ENCODE measurements at places on chromosomes 12 and 14.

GRCh38 chr12:115010324-115010995 is 326.5 kb upstream of the TBX3 start:
- DNase-seq, result no peak

GRCh38 chr12:1108276-1108675 is 117.3 kb downstream of the ERC1 start:
- DNase-seq, result no peak

DNA sequence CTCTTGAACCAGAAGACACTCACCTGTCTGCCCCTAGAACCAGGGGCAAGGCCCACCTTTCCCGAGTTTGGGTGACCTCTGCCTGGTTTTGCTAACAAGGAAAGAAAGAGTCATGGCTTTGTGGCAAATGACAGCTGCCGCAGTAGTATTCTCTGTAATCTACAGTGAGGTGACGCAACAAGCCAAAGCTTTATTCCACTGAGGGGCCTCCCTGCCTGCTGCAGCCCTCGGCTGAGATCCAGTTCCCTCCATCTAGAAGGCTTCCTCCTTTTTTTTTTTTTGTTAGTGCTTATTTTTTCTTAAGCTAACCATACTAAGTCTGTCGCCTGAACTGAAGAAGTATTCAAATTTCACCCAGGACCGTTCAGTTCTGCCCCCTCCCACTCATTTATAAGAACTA is 142.3 kb upstream of the TMCC3 start:
- no peak for DNase-seq

GRCh38 chr12:46917821-46918220 is 92.0 kb upstream of the SLC38A4 start:
- DNase-seq, result no peak

DNA sequence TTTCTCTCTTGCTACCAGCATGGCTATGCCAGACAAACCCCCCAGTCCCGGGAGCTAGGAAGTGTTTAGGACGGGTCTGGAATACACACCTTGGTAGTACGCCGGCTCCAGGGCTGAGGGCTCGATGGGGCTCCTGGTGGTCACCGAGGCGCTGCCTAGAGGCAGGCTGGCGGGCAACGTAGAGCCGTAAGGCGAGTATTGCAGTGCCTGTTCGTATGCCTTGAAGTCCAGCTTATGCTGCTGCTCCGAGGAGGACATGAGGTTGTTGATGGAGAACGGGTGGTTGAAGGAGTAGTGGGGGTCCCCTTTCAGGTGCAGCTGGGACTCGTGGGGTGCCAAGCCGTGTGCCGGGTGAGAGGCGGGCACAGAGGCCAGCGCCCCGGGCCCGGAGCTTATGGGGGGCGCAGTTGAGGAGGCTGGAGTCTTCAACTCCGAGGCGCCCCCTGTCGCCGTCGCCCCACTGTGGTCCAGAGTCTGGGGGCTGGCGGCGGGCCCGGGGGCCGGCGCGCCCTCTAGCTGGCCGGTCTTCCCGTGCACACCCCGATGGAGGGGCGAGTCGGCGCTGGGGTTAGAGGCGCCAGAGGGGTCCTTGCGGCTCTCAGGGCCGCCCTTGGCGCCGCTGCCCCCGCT is 3.6 kb downstream of the FOXA1 start:
- DNase-seq, result no peak

GRCh38 chr12:188910-189621 is 24.9 kb downstream of the SLC6A12 start:
- no peak for DNase-seq

DNA sequence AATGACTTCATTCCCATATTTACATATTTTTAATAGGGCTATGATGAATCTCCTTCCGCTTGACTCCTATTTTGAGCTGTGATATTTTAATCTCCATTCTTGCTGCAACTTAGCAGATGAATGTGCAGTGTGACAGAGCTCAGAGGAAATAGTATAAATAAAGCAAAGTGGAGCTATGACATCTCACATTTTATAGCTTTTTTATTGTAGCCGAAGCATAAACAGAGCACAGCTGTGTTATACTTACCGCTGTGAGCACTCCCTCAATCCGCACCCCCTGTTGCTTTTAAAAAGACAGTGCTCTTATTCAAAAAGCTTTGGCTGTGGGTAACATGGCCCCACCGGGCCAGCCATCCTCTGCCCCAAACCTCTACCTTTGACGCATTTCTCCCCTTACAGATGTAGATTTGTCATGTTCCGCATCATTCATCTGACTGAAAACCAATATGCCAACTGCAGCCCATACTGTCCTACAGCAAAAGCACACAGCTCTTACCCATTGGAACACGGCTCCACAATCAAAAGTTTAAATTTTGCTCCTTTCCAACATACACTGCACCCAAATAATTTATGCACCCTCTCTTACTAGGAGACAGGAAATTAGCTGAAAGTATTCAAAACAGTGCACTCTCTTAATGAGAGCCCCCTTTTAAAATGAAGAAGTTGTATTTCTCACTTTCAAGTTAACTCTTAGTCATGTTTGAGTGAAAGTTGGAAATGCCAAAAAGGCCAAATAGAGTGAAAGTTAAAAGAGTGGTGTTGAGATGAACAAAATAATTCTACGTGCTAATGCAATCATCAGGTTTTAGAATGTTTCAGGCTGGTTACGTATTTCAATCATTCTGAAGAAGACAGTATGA is 429.3 kb upstream of the SOX5 start:
- DNase-seq, result no peak

DNA sequence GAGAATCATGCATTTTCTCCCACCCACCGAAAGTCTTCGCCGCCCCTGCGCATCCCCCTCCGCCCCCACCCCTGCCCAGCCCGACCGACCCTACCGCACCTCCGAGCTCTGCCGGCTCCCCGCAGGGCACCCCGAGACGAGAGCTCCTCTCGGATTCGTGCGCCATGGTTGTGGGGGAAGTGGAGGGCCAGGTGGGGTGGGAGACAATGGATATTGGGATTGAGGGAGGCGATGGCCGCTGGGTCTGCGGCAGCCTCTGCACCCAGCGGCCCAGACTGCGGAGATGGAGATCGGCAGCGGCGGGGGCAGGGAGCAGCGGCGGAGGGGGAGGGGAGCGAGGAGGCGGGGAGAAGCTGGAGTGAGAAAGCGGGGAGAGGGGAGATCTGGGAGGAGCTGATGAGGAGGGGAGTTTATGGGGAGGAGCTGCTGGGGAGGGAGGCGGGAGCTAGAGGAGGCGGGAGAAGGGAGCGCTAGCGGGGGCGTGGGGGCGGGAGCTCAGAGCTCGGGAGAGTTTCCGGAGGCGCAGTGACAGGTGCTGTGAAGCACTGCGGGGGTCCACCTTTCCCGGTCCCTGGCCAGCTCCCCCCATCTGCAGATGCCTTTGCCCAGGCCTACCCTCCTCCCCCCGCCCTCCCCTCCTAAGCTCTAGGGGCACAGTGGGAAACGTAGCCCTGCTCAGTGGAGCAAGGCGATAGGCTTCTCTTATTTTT is at the start of gene SALL2:
Gene SALL2 (minus strand): TSS at position 385 of the 710 bp plus-strand sequence. CDS start 219 bp downstream, at position 166.
- peak; percentile 34 for DNase-seq

- no peak for DNase-seq
These were observed 396.6 kb downstream of the SNAPC1 start for GRCh38 chr14:62158779-62159178.

- DNase-seq, result no peak
These were observed 104.0 kb downstream of the CALM1 start for GRCh38 chr14:90500665-90501370.

GRCh38 chr12:700016-700415 is 36.8 kb upstream of the NINJ2 start:
- DNase-seq, result no peak

Measured in activated T-helper 1 cell treated with anti-CD3 and anti-CD28 coated beads, Interleukin-2, amount 50 U/mL, for 16 hours (primary cell).